ENCODE measurements at places on chromosomes 11 and 22.

DNA sequence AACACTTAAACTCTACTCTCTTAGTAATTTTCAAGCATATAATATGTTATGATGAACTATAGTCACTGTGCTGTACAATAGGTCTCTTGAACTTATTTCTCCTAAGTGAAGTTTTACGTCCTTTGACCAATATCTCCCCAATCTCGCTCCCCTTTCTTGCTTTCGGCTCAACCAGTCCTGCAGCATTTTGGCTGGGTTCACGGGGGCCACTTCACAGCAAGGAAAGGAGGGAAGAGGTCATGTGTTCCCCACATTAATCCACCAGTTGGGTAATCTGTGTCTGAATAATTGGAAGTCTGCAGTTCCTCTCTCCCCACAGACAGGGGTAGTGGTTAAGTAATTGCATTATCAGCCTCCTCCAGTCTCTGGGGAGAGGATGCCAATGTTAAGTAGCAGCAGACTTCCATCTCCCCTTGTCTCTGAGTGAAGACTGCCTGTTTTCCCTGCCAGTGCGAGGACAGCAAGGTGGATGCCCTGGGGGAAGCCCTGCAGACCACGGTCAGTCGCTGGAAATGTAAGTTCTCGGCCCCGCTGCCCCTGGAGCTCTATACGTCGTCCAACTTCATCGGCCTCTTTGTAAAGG, 59.2 kb upstream of the CRTAM start:
- no peak for DNase-seq

GRCh38 chr11:57474017-57474802, 13.9 kb downstream of the RTN4RL2 start:
- no peak for DNase-seq

- no peak for DNase-seq
These were observed 51.0 kb downstream of the CD6 start for GRCh38 chr11:61022311-61023085.

- no peak for DNase-seq
These were observed 81.9 kb downstream of the BDNF start for GRCh38 chr11:27618281-27618915.

GRCh38 chr11:123536690-123537437, 106.8 kb downstream of the GRAMD1B start:
- DNase-seq = no peak

DNA sequence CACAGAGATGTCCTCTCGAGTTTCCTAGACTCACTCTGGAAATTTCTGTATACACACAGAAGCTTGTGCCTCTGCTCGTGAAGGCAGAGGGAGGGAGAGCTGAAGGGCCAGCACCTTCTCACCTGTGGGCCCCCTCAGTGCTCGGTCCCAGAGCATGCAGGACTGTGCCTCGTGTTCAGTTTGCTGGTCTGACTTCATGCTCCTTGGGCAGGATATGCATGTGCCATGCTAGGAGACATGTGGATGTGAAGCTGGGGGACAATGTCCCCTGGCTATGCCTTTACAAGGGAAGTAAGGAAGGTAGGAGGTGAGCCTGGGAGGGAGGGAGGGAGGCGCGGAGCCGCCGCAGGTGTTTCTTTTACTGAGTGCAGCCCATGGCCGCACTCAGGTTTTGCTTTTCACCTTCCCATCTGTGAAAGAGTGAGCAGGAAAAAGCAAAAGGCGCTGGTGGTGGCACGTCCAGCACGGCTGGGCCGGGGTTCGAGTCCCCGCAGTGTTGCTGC, 22.6 kb downstream of the NEAT1 start:
- no peak for DNase-seq

- DNase-seq = no peak
These were observed 150.1 kb downstream of the TENM4 start for GRCh38 chr11:79290761-79291160.

DNA sequence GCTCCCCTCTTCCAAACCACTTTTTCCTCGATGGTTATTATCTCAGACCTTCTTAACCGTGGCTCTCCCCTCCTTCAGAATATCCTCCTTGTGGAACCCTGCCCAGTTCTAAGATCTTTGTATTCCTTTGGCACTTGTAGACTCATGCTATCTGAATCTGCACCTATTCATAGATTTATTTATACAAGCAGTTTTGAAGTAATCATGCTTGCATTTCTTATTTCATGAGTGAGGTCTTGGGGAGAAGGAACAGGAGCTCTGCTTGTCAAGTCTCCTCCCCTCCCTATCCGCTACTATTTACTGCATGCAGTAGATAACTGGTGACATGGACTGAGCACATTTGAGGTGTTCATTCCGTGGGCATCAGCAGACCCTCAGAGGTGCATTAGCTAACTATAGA, 5.4 kb upstream of the MADD start:
- DNase-seq = no peak

- no peak for DNase-seq
These were observed 80.4 kb downstream of the TRMU start for GRCh38 chr22:46415776-46416519.
